ENCODE measurements at places on chromosomes 11 and 22.

GRCh38 chr11:94539420-94539819, 4.3 kb upstream of the FUT4 start:
- DNase-seq = no peak

GRCh38 chr11:128520206-128520887, 67.0 kb downstream of the ETS1 start:
- DNase-seq = no peak

- DNase-seq = no peak
Observed at GRCh38 chr11:72036687-72037086, 38.0 kb downstream of the IL18BP start.

DNA sequence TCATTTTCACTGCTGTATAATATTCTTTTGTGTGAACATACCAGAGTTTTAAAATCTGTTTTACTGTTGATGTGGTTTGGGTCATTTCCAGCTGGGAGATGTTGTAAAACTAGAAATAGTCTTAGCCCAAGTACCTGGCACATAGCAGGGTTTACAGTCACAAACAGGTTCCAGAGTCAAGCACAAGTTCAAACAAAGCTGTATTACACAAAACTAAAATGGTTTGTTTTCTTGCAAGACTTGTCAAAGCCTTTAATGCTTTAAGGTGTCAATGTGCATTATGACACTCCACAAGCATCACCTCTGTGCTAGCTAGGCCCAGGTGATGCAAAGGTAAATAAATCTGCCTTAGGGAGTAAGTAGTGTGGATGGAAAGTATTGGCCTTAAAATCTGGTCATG, 379.1 kb downstream of the MN1 start:
- no peak for DNase-seq

GRCh38 chr11:79244241-79244772, 196.5 kb downstream of the TENM4 start:
- no peak for DNase-seq

DNA sequence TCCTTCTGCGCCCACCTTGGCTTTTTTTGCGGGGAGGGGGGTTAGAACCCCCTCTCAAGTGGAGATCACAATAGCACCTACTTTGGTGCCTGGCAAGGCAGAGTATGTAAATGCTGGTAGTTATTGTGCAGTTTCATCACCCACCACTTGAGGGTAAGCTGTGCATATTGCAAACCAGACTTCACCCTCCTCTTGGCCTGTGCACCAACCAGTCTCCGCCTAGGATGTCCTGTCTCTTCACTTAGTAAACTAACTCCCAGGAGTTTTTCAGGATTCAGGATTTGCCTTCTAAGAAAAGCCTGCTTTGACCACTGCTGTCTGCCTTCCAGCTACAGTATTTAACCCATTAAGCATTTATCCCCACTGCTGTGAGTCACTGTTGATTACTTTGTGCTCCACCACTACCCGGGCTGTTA, 2.0 kb upstream of the UBXN1 start:
- DNase-seq = peak; percentile 45

GRCh38 chr11:72391638-72392423, 42.5 kb downstream of the CLPB start:
- no peak for DNase-seq

GRCh38 chr22:19605508-19606331, 81.5 kb upstream of the CLDN5 start:
- no peak for DNase-seq

Measured in activated naive CD4-positive, alpha-beta T cell treated with anti-CD3 and anti-CD28 coated beads, Interleukin-2, amount 50 U/mL, for 72 hours (primary cell).